NCI-H2081 treated with DMSO at 0.1 percent for 48 hours (cell line): ENCODE measurements at places on chromosomes 4 and X.

DNA sequence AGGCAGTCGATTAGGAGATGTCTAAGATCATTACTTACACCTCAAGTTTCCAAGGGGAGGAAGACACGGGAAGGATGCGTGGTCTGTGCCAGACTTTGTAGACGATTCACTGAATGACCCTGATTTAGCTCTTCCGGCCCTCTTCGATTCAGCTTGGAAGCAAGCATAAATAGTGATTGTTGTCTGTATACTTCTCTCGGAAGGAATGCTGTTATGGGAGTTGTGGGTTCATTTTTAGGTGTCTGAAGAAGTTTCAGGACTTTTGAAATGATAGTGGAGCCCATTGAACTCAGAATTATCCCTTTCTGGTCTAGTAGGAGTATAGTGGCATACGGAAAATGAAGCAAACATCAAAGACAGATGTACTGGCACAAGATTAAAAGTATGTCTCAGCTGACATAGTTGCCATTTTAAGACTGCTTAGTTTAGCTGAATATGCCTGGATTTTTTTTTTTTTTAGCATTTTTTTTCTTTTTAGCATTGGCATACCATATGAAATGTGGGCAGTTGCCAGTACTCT, 1.0 kb upstream of the ANKRD17 start:
- no peak for DNase-seq

- DNase-seq = no peak
These were observed 42.4 kb downstream of the PTTG2 start for GRCh38 chr4:38002451-38003071.

DNA sequence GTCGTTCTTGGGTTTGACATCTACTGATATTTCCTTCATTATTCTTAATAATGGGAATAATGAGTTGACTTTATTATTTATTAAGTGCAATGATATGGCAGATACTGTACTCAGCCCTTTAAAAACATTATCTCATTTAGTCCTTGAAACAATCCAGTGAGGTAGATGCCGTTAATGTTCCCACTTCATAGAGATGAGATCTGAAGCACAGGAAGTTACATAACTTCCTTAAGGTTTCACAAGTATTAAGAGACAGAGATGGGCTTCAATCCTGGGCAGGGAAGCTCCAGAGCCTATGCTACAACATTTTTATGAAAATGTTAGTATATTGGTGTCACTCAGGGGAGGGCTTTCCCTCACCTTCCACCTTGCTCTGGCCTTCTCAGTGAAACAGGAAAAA, 9.7 kb upstream of the KLHL13 start:
- DNase-seq = no peak

GRCh38 chrX:37651921-37652452, 33.6 kb upstream of the XK start:
- DNase-seq = no peak

- DNase-seq = no peak
These were observed 6.1 kb downstream of the ENOX2 start for GRCh38 chrX:130896802-130897501.

- peak; percentile 10 for DNase-seq
These were observed 7.2 kb downstream of the GSTCD start for GRCh38 chr4:105715692-105716278.

GRCh38 chr4:72286185-72286584, 254.4 kb downstream of the NPFFR2 start:
- DNase-seq = no peak

- no peak for DNase-seq
These were observed 41.4 kb downstream of the HAND2 start for GRCh38 chr4:173488656-173489055.

DNA sequence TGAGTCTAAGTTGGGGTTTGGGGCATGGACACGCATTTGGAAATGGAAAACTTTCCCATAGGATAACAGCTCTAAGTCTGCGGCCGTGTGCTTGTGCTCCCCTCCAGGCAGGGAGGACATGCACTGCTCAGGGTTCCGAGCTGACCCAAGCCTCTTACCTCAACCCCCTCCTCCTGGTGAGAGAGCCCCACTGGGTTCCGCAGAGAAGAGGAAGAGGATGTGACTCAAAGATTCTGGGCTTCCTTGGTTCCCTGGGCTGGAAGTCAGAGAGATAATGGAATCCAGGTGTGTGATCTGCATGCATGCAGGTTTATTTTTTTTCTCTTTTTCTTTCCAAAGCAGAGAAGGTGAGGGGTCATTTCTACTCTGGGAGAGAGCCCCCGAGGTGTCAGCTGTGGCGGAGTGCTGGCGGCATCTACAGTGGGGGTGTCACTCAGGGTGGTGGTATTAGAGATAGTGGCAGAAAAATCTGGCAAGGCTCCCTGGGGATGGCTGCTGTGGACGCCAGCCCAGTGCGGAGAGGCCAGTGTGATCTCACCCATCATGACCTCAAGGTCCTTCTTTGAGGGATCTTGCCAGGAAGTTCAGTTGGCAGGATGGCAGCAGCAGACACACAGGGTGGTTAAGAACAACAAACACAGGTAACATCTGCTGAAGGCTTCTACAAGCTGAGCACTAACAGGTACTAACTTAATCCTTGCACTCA, 168.7 kb upstream of the HAND2 start:
- DNase-seq = no peak

DNA sequence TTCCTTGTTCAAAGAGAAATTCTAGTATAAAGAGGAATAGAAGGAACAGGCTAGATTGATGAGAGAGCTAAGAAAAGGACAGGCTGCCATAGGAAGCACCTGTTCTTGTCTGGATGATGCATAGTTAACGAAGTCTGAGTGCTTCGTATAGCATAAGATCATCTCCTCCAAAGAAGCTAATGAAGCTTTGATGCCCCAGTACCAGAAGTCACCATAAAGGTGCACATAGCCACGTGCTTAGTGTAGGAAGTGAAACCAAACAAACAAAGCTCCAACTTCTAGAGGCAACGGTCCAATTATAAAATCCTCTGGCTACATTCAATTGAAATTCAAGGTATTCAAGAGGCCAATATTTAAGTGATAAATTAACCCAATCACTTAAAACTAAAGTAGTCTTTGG, 31.0 kb downstream of the AFAP1 start:
- DNase-seq = no peak

- no peak for DNase-seq
These were observed 206.5 kb upstream of the STK26 start for GRCh38 chrX:131816551-131817136.

GRCh38 chrX:72131317-72132294, at the start of gene RTL5:
TSS of gene RTL5 (minus strand) at chrX:72131915.
- DNase-seq = peak; percentile 38

DNA sequence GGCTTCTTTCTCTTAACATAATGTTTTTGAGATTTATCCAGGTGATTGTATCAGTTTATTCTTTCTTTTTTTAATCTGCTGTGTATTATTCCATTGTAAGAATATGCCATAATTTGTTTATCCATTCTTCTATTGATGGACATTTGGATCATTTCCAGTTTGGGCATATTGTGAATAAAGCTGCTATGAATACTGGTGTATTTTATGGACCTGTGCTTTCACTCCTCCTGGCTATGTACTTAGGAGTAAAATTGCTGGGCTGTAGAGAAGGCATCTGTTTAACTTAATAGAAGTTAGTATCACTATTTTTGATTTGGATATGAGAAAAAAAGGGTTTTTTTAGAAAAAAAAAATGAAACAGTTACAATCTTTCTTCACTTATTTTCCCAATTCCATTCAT, 50.0 kb upstream of the FAM9C start:
- peak; percentile 5 for DNase-seq

DNA sequence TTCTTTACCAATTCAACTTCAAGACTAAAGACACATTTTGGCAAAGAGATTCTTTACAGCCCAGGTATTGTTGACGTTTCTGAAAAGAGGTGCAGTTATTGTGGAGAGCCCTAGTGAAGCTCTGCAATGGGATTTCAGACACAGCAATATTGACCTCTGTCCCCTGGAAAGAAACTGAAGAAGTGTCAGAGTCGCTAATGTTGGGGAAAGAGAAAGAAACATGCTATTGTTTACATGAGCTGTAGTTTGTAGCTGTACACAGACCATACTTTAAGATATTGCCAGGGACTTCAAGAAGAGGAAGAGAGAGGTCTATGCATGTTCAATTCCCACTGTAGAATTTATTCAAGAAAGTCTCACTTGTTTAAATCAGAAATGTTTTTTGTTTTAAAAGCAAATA, 497.3 kb upstream of the BOD1L1 start:
- DNase-seq = no peak

DNA sequence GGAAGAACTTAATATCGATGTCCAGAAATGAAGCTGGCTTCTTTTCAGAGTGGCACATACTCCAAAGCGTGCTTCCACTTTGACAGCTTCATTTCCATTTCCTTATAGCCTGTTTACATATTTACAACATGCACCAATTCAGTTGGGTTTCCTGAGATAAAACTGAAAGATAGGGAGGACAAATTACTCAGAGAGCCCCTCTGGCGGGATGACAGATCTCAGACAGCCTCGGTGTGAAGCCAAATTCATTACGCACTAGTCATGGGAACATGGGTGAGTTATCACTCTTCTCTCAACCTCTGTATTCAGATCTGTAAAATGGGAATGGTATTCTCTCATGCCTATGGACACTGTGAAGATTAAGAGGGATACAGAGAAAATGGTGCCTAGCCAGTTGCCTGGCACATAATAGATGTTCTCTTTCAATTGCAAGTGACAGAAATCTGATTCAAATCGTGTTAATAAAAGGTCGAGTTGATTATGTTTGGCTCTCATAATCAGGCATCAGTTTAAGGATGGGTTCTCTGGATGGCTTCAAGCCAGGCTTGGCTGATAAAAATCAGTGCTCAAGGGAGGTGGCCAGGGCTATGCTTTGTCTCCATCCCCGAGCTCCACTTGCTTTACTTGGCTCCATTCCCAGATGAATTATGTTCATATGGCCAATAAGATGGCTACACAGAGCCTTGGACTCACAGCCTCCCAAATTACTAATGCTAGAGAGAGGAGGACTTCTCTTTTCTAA, 132.2 kb upstream of the C1QTNF7 start:
- no peak for DNase-seq

DNA sequence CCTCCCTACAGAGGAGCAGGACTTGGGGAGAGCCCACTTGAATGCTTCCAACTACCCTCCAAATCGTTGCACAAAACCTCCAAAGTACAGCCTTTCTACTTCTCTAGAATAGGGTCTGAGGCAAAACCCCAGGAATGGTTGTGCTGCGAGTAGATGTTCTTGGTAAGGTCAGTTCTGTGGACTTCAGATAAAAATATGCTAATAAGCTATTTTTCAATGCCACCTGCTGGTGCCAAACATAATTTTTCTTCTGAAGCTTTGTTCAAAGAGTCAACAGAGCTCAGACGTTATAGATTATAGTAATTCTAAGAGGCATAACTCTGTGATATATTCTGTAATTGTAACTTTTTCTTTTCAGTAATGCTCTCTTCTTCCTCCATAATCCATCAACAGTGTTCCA, 425.7 kb downstream of the GPAT3 start:
- no peak for DNase-seq

DNA sequence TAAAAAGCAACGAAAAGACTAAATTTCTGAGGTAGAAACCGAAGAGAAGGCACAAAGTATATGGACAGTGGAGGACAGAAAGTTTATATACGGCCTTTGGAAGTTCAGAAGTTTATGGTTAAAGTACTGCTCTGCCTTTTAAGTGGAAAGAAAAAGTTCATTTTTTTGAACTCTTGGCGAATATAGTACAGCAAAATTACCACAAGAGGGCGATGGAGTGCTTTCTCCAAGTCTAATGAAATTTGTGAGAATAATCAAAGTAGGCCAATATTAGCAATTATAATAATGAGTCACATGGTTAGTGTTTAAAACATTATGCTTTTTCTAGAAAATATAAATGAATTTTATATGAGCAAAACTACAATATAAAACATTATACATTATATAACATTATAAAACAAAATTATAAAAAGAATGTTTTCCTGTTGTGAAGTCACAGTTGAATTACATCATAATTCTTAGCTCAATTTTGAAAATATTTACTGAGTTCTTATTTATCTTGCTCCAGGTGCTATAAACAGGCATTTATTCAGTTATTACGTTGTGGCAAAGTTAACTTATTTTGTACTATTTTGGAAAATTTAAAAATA, 136.2 kb upstream of the BMPR1B start:
- DNase-seq = no peak

DNA sequence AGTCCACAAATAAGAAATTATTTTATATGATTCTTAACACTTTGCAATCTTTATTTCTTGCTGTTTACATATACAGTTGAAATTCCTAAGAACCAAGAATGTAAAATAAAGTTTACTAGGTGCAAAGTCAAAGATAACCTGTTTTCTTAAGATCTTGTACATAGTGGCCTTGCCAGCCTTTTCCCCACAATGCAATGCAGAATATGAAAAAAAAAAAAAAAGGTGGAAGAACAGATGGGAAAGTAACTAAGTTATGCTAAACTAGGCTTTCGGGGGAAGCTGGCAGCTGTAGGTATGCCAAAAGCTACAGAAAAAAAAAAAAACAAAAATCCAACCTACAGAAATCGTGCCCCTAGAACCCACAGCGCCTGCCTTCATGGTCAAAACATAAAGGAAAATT, 1588.4 kb downstream of the STIM2 start:
- no peak for DNase-seq

DNA sequence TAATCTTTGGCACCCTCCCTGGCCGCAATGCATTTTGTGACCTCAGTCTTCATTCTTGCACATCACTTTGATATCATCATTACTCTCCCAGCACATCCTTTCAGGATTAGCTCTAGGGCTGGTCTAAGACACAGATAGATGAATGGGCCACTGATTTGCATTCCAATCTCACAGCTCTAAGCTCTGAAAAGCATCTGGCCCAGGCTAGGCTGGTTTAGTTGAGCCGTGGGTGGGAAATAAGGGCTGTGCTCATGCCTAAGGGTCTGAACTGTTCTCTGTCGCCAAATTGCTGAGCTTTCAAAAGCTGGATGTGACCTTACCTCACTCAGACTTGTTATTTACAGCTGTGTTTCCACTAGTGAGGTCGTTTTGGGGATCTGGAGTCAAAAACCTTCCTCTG, 30.0 kb upstream of the SLC9A7 start:
- no peak for DNase-seq

GRCh38 chr4:66430856-66431255, 760.6 kb upstream of the EPHA5 start:
- DNase-seq = no peak

DNA sequence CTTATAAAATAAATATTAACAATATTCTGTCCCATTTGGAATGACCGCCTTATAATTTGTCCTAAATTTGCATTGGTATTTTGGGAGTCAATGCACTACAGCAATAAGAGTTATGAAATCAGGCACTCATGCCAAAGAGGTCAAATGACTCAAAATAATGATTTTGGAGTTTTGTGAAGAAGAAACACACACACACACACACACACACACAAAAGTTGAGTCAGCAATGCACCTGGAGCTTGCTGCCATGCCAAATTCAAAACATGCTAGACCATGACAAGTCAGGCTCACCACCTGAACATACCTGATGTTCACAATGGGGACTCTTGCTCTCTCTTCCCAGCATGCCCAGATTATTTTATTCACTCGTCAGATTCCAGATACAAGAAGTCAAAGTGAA, 56.7 kb downstream of the PROM1 start:
- DNase-seq = no peak

GRCh38 chr4:38582889-38583470, 81.0 kb upstream of the KLF3 start:
- no peak for DNase-seq
